ENCODE measurements at places on chromosomes 11 and 22. TPM values are rescaled to one million over a fixed set of nuclear protein-coding genes. Genes with fewer than 3 reads are reported as not detected.

DNA sequence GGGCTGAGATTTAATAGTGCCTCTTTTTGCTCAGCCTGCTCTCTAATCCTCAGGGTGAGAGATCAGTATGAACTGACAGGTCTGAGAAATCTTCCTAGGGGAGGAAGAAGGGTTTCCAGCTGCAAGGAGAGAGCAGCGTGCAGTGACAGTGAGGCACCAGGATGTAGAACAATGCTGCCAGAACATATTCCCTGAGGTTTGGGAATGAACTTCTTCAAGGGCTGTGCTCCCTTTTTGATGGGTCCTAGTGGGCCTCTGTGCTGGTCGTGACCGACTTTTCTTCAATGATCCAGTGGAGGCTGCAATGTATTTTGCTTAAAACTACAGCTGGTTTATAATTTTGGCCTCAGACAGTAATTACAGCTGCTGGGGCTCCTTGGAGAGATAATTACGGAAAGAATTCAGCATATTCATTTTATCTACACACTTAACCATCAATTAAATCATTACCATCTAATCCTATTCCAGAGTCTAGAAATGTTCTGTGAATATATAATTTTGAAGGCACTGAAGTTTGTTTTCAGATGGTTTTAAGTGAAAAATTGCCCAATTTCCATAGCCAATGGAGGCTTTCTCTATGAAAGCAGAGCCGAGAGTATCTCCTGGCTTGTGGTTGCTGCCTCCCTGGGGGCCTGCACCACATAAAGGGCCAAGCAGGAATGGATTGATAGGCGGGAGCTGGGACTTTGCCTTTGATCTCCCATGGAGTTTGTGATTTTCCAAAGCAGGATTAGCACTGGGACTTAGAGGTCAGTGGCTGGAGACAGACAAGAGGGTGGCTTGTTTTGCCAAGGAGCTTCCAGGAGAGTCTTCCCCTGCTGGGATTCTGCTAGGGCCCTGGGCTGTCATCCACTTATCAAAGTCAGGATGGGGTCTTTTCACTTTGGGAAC is 41.0 kb upstream of the OLFML1 start:
- no peak overlapping the region for H3K27ac ChIP-seq
- DNase-seq: no peak
- H3K4me1 ChIP-seq: no peaks in the 10 kb centered on the region
- H3K4me3 ChIP-seq: no peak overlapping the region
- H3K27me3 ChIP-seq: no peaks in the 10 kb centered on the region
- H3K36me3 ChIP-seq: no peaks in the 10 kb centered on the region

APOL6 gene
- total RNA-seq: 0.14 TPM

DNA sequence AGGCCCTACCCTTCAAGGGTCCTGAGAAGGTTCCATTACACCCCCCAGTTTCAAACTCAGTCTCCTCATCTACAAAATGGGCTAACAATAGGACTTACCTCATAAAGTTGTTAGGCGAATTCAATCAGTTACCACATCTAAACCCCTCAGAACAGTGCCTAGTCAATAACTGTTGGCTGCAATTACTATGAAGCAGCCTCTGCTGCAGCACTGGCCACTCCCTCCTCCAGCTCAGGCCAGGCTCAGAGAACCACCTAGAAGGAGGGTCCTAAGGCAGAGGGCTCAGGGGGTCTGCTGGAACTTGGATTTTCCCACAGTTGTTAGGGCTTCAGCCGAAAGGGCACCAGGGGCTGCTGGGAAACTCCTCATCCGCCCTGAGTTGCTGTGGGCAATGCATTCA is 4.7 kb downstream of the FADS3 start:
- no peaks in the 10 kb centered on the region for H3K27me3 ChIP-seq
- no peak for DNase-seq
- H3K4me3 ChIP-seq: no peak overlapping the region
- H3K4me1 ChIP-seq: peaks cover 3% of the 10 kb centered on the region
- H3K36me3 ChIP-seq: no peaks in the 10 kb centered on the region
- no peak overlapping the region for H3K27ac ChIP-seq

DNA sequence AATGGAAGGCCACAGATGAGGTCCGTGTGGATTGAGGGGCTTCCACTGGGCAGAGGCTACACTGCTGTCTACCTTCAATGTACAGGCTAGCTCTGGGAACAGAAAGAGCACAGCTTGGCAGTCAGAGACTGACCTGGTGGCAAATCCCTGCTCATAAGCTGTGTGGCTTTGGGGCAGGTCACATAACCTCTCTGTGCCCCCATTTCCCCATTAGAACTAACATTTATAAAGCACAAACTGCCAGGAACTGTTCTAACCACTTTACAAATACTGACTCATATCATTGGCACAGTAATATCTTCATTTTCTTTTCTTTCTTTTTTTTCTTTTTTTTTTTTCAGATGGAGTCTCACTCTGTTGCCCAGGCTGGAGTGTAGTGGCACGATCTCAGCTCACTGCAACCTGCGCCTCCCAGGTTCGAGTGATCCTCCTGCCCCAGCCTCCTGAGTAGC is 3.1 kb downstream of the FOSL1 start:
- no peak for DNase-seq
- no peak overlapping the region for H3K4me3 ChIP-seq
- H3K4me1 ChIP-seq: peaks cover 16% of the 10 kb centered on the region
- H3K27ac ChIP-seq: no peak overlapping the region
- H3K27me3 ChIP-seq: peaks cover 39% of the 10 kb centered on the region
- no peaks in the 10 kb centered on the region for H3K36me3 ChIP-seq

DNA sequence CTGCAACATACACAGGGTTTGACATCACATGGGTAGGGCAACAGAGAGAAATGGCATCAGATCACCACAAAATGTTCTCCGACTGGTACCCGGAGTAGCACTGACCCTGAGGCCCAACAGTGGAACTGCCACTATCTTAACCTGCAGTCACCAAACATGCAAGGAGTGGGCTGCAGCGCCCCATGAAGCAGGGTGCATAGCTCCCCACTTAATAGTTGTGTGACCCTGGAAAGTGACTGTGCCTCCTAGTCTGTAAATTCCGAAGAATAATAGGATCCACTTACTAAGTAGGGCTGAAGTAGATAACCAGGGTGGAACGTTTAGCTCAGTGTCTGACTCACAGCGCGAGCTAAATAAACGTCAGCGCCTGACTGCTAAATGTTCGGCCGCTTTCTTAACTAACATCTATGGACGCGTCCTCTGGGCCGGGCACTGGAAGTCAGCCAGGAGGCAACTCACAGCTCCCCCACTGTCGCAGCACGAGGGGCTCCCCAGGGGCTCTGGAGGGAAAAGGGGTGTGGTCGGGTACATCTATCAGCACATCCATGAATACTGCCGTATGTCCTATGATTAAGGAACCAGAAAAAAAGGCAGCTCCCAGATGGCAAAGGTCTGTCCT is 777 bp downstream of the LTO1 start:
- peaks cover 1% of the 10 kb centered on the region for H3K36me3 ChIP-seq
- H3K4me1 ChIP-seq: peaks cover 6% of the 10 kb centered on the region
- peak overlapping the region; percentile 92 for H3K4me3 ChIP-seq
- H3K27me3 ChIP-seq: no peaks in the 10 kb centered on the region

GRCh38 chr11:3181725-3182461 is 16.8 kb upstream of the OSBPL5 start:
- no peaks in the 10 kb centered on the region for H3K36me3 ChIP-seq
- no peak for DNase-seq
- H3K27ac ChIP-seq: no peak overlapping the region
- no peaks in the 10 kb centered on the region for H3K4me1 ChIP-seq
- H3K27me3 ChIP-seq: no peaks in the 10 kb centered on the region

CYB5R2 gene
- total RNA-seq: 30.3 TPM

DNA sequence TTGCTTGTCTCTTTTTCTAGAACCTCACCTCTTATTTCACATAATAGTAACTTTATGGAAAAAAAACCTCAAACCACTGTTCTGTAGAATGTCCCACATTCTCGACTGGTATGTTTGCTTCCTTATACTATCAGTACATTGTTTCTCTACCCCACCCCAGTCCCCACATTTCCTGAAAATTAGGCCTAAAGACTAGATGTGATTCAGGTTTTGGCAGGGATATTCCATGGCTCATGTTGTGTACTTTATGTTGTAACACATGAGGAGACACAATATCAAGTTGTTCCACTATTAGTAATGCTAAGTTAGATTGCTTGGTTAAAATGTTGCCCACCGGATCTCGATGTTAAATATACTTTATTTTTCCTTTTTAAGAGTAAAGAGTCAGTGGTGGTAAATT is 34.7 kb downstream of the DDIAS start:
- no peaks in the 10 kb centered on the region for H3K27me3 ChIP-seq
- no peak overlapping the region for H3K27ac ChIP-seq
- no peaks in the 10 kb centered on the region for H3K4me1 ChIP-seq
- peaks cover 30% of the 10 kb centered on the region for H3K36me3 ChIP-seq
- no peak for DNase-seq
- H3K4me3 ChIP-seq: no peak overlapping the region

DNA sequence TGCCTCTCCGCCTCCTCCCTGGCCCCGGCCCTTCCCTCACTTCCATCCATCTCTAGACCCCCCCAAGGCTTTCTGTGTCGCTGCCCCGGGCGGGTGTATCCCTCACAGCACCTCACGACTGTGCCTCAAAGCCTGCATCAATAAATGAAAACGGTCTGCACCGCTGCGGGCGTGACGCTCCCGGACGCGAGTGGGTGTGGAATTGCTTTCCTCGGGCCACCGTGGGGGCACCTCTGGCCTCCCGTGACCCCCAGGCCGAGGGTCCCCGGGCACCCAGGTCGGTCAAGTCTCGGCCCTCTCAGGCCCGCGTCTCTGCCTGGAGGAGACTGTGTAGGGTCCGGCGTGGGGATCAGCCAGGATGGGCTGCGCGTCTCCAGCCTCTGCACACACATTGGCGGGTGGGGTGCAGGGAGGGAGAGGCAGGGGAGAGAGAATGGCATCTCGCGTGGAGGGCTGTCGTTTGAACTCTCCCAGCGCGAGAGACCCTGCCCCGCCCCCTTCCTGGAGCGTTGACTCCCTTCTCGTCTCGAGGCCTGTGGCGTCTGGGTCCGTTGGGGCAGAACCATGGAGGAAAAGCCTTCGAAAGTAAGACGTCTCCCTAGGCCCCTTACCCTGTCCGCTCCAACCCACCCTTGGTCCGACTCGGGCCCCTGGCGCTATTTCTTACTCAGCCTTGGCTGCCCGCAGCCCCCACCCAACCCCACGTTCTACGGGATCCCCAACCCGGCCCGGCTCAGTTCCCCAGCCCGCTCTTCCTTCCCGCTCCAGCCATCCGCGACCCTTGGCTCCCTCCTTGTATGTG is at the start of gene CATSPERZ:
Gene CATSPERZ, plus strand, starts transcription at position 512 of the 802 bp plus-strand sequence. Its CDS starts 53 bp downstream, at position 565.
- no peak within 1 kb of the TSS for H3K27ac ChIP-seq
- H3K27me3 ChIP-seq: peaks cover 83% of the 10 kb centered on the region
- H3K4me3 ChIP-seq: peak within 1 kb of the TSS; percentile 56
- DNase-seq: peak; percentile 81
- peaks cover 12% of the 10 kb centered on the region for H3K4me1 ChIP-seq

GRCh38 chr22:39947220-39948216 is 12.7 kb upstream of the TMA7B start:
- H3K36me3 ChIP-seq: no peaks in the 10 kb centered on the region
- peaks cover 44% of the 10 kb centered on the region for H3K4me1 ChIP-seq
- H3K27me3 ChIP-seq: no peaks in the 10 kb centered on the region
- no peak for DNase-seq
- no peak overlapping the region for H3K4me3 ChIP-seq
- H3K27ac ChIP-seq: no peak overlapping the region

DNA sequence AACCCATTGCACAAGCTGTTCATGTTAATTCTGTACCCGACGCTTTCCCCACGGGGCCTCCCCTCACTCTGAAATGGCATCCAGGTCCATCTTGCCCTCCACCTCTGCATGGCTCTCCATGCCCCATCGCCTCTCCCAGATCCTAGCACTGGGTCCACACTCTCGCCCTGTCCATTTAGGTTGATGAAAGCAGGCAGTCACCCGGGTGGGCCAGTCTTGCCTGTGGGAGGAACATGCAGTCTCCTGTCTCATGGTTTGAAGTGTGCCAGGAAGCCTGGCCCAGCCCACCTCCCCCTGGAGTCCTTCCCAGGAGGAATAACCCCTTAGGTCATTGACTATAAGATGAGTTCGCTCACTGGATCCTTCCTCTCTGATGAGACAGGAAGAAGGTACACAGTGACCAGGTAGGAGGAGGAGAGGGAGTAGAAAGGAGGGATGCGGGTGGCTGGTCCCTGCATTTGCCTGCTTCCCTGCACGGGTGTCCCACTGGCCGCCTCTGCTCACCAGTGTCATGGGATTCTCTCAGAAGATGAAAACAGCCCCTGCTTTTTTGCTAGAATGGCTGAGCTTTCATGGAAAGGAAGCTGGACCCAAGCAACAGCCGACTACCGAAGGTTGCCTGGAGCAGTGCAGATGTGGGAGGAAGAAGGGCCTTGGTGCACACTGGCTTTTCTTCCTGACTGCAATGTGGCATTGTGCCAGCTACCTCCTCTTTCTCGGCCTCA is 6.8 kb downstream of the TMEM121B start:
- no peak for DNase-seq
- no peaks in the 10 kb centered on the region for H3K36me3 ChIP-seq
- H3K27ac ChIP-seq: no peak overlapping the region

ARHGEF12 gene
- 38.9 TPM for total RNA-seq

DNA sequence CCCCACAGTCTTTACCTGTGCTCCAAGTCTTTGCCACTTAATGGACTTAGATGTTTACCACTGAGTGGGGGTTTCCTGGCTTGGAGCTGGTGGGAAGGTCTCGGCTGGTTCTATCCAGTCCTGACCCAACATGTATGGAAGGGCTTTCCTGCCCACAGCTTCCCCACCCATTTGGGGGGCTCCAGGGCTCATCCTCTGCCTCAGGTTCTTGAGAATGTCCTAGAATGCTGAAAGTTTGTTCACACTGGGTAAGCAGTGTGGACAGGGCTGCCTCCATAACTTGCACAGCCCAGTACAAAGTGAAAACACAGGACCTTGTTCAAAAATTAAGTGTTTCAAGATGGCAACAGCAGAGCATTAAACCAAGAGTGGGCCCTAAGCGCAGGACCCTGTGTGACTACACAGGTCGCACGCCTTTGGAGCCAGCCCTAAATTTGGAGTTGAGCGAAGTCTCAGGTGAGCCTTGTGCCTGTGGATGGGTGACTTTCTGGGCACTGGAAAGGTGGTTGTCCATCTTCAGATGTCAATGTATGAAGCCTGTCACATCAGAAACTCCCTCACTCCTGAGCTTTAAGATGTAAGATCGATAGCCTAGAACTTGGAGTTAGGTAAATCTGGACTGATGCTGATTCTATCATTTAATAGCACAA is 72.7 kb upstream of the NARS2 start:
- no peaks in the 10 kb centered on the region for H3K4me1 ChIP-seq
- H3K4me3 ChIP-seq: no peak overlapping the region
- no peaks in the 10 kb centered on the region for H3K36me3 ChIP-seq
- no peak for DNase-seq

DNA sequence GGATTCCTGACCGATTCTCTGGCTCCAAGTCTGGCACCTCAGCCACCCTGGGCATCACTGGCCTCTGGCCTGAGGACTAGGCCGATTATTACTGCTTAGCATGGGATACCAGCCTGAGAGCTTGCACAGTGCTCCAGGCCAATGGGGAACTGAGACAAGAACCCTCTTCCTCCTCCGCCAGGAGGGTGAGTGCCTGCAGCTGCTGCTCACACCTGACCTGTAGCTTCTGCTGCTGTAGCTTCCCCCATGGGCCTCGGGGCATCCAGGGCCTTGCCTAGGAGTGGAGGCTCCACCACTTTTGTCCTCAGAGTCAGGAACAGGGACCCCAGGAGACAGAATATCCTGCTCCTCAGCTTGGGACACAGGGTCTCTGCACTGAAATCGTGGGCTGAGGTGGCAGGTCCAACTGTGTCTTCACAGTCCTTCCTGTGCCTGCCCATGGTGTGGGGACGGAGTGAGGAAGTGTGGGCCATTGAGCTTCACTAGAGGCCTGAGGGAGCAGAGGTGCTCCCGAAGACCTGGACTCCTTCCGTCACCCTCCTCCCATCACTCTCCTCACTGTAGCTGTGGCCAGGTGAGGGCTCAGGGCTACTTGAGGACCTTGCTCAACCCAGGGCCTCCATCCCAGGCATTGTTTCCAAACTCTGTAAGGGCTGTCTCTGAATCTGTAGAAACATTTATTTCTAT is 103.8 kb downstream of the ZNF280B start:
- H3K36me3 ChIP-seq: no peaks in the 10 kb centered on the region
- peaks cover 100% of the 10 kb centered on the region for H3K27me3 ChIP-seq
- no peak overlapping the region for H3K4me3 ChIP-seq
- no peak for DNase-seq
